ENCODE measurements at places on chromosomes 3 and 15. TPM values are rescaled to one million over a fixed set of nuclear protein-coding genes. Genes with fewer than 3 reads are reported as not detected.

DNA sequence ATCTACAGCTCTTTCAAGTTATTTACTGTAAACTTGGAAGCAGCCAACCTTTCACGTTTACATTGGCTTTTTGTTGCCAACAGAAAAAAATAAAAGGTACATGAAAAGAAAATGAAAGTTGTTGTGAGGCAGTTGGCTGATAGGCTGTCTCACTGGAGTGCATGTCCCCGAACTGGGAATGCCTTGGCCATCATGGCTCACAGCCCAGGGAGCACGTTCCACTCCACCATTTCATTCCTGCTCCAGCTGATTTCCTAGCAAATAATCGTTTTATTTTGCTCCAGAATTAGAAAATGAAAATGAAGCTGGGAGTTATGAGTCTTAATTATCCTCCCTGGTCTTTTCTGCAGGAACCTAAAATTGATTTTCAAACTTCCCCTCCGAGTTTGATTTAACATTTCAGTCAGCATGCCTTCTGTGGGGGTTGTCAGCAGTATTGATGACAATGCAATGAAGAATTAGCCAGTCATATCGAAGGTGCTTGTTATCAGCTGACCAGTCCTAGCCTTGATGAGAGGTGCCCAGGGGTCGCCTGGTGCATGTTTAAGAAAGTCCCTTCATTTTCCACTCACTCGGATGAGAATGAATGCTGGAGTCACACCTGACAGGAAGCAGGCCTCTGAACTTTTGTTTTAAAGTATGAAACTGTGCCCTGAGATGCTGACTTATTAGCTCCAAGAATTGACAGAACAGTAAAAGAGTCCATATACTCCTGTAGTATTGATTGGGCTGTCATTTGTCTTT is 293.7 kb upstream of the TRIM42 start:
- no peak for DNase-seq

DNA sequence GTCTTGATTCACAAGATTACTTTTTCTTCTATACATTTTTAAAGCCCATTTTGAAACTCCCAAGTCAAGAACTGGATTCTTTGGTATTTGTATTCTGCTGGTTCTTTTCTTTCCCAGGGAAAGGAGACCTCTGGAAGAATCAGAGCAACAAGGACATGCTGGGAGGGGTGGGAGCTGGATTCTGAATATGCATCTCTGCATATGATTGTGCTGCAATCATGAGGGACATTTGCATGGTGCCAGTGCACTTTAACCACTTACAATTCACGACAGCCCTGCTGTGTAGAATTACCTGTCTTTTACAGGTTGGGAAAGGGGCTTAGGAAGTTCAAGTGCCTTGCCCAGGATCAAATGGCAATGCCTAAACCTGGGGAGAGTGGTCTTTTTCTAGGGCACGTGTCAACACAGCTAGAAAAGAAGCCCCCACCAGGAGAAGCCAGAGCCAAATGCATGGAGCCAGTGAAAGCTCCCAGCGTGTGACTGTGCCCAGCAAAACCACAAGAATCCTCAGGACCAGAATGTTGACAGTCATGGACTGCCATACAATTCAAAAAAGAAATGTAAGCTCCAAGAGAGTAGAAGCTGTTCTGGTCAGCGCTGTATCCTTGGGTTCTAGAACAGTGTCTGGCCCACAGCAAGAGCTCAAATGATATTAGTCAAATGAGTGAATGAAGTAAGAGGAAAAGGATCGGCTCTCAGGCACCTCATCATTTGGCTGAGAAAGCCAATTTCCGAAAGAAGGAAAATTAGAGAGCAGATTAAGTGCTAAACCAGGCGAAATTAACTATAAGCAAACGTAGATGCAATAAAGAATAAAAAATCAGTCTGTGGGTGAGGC is 84.5 kb upstream of the MEF2A start:
- DNase-seq: no peak

GRCh38 chr15:77582763-77583162 is 49.9 kb downstream of the LINGO1 start:
- no peak for DNase-seq

GRCh38 chr3:119352863-119353527 is 58.8 kb downstream of the ARHGAP31 start:
- no peak for DNase-seq

DNA sequence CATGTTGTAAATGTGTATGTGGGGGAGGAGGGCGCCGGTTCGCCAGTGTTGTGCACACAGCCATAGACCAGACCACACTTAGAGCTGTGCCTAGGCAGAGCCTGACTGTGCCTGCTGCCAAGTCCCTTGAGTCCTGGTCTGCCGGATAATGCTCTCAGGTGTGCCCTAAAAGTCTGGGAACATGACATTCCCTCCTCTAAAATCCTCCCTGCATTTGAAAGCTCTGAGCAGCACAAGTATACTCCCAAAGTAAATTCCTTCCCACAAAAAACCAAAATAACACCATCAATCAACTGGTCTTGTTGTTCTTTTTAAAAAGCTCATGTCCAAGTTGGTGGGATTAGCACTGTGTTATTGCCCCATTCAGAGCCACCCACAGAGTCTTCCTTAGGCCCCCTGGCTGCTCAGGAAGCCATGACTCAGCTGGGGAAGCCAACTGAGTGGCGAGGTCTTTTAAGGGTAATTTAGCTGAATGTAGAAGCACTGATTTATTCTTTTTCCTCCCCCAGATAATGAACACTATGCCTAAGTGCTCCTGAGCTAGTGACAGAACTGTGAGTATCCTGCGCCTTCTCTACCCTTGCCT is 147.8 kb upstream of the MCTP2 start:
- peak; percentile 93 for DNase-seq

DNA sequence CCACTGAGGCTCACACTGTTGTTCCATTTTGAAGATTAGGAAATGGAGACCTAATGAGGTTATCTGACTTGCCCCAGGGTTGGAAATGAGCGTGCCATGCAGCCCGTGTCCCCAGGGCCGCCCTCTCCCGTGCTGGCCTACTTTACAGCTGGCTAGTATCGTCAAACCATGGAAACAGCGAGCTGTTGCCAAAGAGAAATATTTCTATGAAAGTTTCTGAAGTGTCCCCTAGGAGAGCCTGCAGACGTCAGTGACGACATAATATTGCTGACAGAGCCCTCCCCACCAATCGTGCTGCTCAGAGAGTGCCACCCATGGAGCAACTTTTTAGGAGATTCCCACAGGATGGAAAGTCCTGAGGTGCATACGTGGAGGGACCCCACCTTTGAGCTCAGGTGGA is 11.2 kb upstream of the FAM174B start:
- DNase-seq: no peak

DNA sequence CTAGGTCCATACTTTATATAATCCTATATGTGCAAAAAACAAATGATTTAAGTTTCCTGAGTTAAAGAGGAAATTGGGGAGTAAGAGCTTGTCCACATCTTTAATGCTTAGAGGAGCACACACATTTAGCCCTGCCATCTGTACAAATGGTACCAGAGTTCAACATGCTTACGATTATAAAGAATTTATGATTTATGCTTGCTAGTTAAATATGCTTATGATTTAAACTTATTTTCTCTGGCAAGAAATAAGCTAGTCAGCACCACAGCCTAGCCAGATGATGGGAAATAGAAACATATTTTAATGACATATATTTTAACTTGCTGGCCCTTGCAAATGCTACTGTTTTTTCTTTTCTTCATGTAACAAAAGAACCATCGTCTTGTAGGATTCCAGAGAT is 48.3 kb downstream of the EIF4E3 start:
- no peak for DNase-seq

DNA sequence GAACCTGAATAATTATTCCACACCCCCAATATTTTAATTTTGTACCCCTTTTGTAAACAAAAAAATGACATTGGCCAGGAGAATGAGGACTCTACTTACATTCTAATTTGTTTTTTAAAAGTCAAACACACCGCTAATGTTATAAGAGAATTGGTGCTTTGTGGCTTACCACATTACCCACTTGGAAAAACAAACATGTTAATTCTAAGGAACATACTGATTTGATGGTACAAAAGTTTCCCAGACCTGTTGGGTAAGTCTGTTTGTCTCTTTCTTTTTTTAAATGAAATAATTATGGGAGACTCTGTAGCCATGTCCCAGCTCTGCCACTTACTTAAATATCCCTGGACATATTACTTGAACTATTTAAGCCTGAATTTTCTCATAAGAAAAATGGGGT is 352.5 kb upstream of the C2CD4B start:
- no peak for DNase-seq

DNA sequence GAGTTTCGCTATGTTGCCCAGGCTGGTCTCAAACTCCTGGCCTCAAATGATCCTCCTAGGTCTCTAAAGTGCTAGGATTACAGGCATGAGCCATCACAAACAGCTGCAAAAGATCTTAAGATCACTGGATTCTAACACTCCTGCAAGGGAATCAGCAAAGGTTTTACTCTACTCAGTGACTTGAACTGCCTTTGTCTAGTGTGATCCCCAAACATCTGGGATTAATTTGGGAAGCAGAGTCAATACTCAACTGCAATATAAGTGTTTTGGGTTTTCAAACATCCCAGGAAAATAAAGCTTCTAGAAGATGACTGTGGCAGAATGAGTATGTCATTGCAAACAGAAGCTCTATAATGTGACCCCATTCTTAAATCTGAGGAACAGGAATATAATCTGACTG is 7.2 kb downstream of the SPG21 start:
- DNase-seq: no peak

DNA sequence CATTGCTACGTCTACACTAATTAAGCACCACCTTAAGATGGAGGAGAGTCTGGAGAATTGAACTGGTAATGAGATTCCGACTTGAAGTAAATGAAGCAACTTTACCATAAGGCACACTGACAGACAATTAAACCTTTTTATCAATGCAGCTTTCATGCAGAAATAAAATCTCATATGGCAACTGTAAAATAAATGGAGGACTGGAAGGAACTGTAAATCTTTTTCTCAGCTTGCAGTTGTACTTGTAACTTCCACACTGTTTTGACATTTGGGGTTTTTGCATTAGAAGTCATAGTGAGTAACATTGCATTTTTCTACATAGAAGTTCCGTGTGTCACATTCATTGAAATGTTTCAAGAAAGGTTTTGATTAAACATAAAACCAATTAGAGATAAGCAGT is 705.3 kb downstream of the NLGN1 start:
- DNase-seq: no peak

GRCh38 chr3:148379763-148380382 is 317.8 kb upstream of the AGTR1 start:
- no peak for DNase-seq

DNA sequence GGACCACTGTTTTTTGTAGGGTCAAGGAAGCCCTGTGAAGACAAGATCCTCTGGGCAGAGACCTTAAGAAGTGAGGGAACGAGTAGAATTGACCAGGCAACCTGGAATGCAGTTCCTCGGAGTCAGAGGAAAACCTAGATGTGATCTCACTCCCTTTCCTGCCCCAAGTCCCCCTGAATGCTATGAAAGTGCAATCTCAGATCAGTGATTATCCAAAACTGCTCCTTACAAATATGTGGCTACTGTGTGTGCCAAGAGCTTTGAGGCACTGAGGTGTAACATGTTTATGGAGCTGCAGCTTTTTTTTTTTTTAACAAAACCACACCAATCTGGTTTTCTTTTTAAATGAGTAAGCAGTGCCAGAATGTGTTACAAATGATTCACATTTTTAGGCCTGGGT is 35.8 kb downstream of the THSD4 start:
- peak; percentile 66 for DNase-seq

TM4SF1 gene
- total RNA-seq: 209 TPM

CPNE4 gene
- not detected for total RNA-seq

LRIG1 gene
- 23.8 TPM for total RNA-seq

GOLGA6B gene
- not detected for total RNA-seq

VGLL4 gene
- total RNA-seq: 32.7 TPM
